ENCODE measurements at places on chromosomes 4 and X. TPM values are rescaled to one million over a fixed set of nuclear protein-coding genes. Genes with fewer than 3 reads are reported as not detected.
A peak's percentile ranks its signal among the peaks of the same experiment; 100 is the strongest.

DNA sequence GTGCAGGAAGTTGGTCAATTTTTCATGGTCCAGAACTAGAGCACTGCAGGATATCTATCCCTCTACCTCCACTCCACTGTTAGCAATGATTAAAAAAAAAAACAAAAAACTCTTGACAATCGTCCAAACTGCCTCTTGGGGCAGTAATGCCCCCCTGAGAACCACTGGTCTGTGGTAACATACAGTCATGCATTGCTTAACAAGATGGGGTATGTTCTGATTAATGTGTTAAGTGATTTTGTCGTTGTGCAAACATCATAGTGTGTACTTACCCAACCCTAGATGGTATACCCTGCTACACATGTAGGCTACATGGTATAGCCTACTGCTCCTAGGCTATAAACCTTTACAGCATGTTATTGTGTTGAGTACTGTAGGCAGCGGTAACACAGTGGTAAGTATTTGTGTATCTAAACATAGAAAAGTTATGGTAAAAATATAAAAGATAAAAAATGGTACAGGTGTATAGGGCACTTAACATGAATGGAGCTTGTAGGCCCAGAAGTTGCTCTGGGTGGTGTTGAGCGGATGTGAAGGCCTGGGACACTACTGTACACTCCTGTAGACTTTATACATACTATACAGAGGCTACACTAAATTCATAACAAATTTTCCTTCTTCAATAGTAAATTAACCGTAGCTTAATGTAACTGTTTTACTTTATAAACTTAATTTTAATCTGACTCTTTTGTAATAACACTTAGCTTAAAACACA lies 34.1 kb downstream of the ART3 start:
- DNase-seq = no peak

GRCh38 chr4:74327762-74328161 lies 19.5 kb downstream of the EPGN start:
- no peak for DNase-seq

The HSFX2 gene
- total RNA-seq = not detected

The USP17L17 gene
- not detected for total RNA-seq

DNA sequence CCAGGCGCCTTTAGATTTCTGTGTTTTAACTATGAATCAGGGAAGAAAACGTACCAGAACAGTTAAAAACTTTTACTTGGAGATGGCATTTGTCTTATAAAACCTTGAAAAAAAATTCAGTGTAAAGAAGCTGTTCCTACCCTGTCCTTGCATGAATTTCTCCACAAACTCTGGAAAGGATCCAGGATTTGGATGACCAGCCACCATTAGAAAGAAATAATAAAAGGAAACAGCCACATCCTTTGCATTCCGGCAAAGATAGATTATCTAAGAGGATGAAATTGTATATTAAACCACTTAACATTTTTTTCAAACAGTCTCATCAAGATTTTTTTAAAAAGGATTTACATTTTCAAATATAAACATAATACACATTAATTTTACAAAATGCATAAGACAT lies 10.6 kb downstream of the SULT1E1 start:
- DNase-seq = no peak

- DNase-seq = no peak
Observed at GRCh38 chr4:1711571-1712215, 426 bp downstream of the SLBP start.

DNA sequence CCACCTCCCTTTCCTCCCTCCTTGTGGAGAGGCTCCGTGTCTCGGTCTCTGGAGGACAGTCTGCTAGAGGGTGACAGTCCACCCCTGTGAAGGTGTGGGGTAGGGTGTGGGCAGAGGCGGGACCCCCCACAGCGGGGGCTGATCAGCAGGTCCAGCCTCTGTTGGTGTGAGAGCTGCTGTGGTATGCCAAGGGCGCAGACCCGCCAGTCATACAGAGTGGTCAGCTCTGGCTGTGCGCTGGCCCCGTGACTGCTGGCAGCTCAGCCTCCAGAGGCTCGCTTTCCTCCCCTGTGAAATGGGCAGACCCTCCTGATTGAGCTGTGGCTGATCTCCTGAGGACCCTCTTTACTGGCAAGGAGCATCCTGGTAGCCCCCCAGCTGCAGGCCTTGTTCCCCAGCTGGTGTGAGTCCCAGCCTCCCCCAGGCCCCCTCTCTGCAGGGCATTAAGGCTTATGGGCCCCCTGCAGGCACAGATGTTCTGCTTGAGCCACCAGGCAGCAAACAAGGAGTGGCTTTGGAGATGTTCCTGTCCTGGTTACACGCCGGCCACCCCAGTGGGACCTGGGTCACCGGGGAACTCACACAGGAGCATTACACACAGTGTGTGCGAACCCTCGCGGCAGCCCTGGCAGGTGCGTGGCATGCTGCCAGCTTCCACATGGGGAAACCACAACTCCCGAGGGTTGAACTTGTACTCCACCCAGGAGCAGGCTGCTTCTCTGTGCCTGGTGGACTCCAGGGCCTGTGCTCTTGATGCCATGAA lies 76.8 kb downstream of the PPP2R2C start:
- peak; percentile 28 for DNase-seq

GRCh38 chrX:149996515-149996914 lies 58.2 kb upstream of the EOLA2 start:
- no peak for DNase-seq

DNA sequence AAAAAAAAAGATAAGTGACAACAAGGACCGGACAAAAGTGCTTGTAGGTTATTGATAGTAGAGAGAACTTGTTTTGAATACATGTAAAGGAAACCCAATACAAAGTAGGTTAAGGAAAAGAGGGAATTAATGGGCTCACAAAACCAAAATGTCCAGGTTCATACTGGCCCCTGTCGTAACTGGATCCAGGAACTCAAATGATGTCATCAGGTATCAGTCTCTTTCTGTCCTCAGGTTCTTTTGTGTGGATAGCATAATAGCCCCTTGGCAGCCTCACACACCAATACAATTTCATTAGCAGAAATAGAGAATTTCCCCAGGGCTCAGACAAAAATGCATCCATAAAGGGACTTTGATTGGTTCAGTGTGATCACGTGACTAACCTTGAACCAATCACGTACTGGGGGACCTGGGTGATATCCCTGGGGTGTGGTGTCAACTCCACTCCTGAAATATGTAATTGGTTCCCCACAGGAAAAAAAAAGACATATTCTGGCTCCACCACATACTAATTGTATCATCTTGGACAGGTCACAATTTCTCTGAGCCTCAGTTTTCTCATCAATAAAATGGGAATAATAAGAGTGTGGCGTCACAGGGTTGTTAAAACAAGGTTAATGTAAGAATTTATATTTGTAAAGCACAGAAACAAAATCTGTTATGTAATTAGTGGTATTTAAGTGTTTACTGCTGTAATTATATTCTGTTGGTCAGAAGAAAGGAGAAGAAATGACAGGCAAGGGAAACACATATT lies 174.8 kb downstream of the PDGFRA start:
- DNase-seq = no peak

GRCh38 chrX:20333672-20334071 lies 67.0 kb upstream of the RPS6KA3 start:
- DNase-seq = no peak

DNA sequence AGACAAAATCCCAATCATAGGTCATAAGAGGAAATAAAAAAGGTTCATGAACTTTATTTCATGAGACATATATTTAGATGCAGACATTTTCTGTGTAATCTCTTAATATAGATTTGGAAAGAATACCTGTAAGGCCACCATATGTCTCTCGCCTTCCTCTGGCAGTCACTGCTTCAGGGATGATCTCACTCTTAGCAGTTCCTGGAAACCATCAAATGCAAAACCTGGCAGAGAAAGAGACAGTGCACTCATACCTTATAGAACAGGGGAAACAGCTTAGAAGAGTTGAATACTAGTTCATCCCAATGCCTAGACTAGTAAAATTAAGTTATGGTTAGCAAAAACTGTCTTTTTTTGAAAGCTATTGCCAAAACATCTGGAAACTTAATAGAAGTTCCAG lies 243.3 kb downstream of the GASK1B start:
- no peak for DNase-seq

DNA sequence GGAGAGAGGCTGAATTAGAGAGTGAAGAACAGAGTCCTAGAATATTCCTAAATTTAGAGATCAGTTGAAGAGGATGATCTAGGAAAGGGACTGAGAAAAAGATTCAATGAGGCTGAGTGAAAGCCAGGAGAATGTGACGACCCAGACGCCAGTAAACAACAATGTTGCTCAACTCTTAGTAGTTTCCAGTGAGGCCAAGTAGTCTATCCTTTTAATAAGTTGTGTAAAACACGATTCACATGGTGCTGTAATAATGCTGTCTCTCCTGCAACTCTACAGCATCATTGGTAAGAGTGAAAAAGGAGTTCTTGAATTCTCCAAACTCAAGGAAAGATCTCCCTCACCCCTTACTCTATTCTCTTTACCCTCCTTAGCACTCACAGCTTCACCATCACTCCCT lies 140.3 kb downstream of the CFAP299 start:
- DNase-seq = no peak

The SSX7 gene
- not detected for total RNA-seq

The SOX3 gene
- total RNA-seq = not detected

DNA sequence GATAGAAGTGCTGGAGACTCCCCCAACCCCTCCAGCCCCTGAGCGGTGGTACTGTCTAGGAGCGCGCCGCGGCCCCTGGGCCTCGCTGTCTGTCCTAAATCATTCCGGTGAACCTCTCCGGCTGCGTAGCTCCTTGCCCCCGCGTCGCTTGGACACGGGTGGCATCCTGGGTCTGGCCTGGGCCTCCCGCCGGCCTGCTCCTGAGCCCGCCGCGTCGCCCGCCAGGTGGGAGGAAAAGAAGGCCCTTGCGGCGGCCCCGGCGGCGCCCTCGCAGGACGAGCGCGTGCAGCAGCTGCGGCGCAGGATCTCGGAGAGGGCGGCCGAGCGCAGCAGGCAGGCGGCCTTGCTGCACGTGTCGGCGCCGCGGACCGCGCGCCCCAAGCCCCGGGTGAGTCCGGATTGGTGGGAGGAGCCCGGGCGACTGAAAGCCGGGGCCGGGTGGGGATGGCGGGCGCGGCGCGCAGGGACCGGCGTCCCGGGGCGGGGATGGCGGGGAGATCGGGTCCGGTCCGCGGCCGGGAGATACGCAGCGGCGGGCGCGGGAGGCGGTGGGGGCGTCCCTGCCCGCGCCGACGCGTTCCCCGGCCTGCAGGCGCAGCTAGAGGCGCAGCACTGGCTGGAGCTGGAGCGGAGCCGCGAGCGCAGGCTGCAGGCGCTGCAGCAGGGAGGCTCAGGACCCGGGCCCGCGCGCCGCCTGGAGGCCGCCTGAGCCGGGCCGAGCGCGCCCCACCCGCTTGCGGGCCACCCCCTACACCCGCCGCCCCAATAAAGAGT lies 6.5 kb upstream of the RNF4 start:
- no peak for DNase-seq

DNA sequence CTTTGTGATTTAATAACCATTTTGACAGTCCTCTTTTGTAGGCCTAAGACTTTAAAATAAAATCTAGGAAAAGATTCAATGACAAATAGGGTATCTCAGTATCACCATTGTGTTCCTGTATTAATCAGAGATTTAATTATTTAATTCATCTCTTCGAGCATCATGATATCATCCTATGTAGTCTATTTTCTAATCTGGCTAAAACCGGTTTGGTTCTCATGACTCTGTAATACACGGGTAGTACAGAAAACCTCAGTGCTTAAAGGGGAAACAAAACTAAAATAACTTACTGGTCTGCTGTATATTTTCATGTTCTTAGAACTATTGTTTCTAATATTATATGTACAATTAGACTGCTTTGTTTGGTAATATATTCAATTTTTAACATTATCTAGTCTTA lies 23.7 kb upstream of the FBXW7 start:
- no peak for DNase-seq

The SMR3B gene
- not detected for total RNA-seq

- DNase-seq = no peak
Observed at GRCh38 chr4:1402516-1403091, 3.6 kb downstream of the NKX1-1 start.

DNA sequence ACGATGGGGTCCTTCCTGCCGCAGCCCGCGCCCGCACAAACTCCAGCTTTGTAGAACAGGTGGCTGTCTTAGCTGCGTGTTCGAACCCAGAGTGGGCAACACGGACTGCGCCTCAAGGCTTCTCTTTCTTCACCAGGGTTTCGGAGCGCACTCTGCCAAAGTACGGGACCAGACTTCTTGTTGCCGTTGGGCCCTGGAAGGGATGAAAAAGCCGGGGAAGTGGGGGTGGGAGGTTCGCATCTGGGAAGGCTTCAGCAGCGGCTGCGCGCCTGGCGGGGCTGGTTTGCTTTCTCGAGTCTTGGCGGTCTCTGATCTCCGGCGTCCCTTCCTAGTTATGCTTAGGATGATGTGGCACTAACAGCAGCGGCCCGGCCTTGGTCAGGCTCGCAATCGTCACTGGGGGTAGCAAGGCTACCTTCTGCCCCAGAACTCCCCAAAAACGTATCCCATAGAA lies 673 bp downstream of the PARM1 start:
- no peak for DNase-seq

DNA sequence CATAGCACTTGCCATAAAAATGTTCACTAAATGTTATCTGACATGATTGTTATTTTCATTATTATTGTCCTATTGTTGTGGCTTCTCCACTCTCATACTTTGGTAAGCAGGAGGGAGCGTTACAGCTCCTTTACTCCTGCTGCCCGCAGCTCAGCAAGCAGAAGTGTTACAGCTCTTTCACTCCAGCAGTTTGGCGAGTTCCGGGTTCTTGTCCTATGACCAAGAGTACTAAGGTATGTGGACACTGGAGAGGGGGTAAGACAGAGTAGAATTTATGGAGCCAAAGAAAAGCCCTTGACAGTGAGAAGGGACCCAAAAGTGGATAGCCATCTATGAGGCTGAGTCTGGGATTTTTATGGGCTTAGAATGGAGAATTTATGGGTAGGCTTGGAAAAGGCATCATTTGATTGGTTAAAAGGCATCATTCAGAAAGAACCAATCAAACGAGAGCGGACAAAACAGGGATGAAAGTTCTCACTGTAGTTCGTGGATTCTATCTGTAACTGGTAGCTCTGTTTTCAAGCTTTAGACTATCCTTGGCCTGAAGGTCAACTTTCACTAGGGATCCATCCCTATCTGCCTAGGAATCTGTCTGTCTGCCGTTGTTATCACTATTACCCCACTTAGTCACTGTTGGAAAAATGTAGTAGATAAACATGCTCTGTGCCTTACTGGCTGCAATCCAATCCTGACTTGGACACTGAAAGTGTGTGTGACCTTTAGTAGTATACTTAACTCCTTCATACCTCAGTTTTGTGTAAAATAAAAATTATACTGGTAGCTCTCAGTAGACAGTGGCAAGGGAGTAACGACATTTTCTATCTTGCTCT lies 545.6 kb upstream of the LCORL start:
- no peak for DNase-seq

The C4orf50 gene
- total RNA-seq = 0.12 TPM

GRCh38 chr4:54741202-54741601 lies 83.4 kb downstream of the KIT start:
- no peak for DNase-seq

Data from A172 (cell line).